ENCODE measurements at places on chromosomes 5 and 9.
A peak's percentile ranks its signal among the peaks of the same experiment; 100 is the strongest.

- DNase-seq = no peak
Measured at GRCh38 chr9:91567642-91568274, 144.1 kb upstream of the NFIL3 start.

GRCh38 chr5:76710991-76711390, 4.9 kb upstream of the F2R start:
- peak; percentile 41 for DNase-seq

- no peak for DNase-seq
Measured at GRCh38 chr5:142700566-142700965, 14.7 kb upstream of the FGF1 start.

GRCh38 chr5:107340631-107341030, 330.1 kb downstream of the EFNA5 start:
- no peak for DNase-seq

DNA sequence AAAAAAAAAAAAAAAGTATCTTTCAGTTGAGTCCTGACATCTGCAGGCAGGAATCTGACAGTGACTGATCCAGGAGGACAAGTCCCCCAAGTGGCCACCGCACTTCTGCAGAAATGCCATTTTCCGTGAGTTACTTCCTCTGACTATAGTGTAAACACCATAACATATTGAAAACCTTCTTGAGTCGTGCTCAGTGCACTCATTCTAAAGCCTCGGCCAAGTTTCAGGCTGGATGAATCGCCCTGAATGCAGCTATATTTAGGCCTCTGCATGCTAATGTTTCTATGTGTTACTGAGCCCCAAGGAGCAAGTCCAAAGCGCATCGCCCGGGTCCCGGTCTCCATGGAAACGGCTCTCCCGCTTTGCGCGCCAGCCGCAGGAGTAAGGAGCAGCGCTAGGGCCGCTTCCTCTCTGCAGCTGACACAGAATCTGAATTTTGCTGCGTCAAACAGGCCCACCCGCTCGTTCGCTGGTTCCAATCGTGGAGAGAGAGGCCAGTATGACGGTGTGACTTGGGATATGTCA, 335.4 kb downstream of the MSX2 start:
- DNase-seq = peak; percentile 58

- no peak for DNase-seq
Measured at GRCh38 chr5:173712609-173713175, 96.2 kb upstream of the BOD1 start.

GRCh38 chr5:92559331-92559730, 1021.7 kb downstream of the NR2F1-AS1 start:
- no peak for DNase-seq

Measured in EL (cell line).